ENCODE measurements at places on chromosomes 3 and 15.

DNA sequence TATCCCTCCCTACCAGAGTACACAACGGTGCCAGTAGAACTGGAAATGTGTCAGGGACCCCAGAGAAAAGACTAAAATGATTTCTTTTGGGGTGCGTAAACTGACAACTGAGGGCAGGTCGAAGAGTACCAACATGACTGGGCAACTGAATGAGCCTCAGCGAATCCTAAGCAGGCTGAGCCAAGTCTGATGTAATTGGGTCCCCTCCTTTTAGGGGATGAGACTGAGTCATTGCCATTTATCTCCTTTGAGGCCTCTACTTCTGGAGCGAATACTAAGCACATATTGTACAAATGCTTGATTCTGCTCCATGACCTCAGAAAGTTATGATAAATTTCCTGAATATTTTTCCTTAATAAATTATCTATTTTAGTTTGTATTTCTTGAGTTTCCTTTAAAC is 17.3 kb upstream of the GPR156 start:
- H3K4me1 ChIP-seq, result no peaks in the 10 kb centered on the region
- H3K4me3 ChIP-seq, result no peak overlapping the region
- H3K27ac ChIP-seq, result no peak overlapping the region
- no peak for DNase-seq
- H3K27me3 ChIP-seq, result no peaks in the 10 kb centered on the region

DNA sequence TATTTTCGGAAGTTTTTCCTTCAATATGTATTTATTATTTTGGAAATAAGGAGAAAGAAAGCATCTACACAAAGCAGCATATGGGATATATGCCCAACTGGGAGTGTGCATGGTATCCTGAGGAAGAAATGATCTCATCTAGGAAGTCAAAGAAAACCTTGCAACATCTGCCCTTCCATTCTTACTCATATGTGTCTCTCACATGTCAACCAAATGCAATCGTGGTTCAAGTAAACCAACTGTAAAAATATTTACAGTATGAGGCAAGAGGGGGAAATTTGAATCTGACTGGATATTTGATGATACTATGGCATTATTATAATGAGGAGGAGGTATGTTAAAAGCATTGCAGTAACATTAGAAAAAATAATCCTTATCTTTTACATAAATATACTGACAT is 3.2 kb upstream of the SCG3 start:
- peaks cover 7% of the 10 kb centered on the region for H3K27me3 ChIP-seq
- H3K27ac ChIP-seq, result no peak overlapping the region
- no peak overlapping the region for H3K4me3 ChIP-seq
- no peaks in the 10 kb centered on the region for H3K36me3 ChIP-seq

- no peak overlapping the region for H3K4me3 ChIP-seq
- H3K4me1 ChIP-seq, result peaks cover 13% of the 10 kb centered on the region
- no peaks in the 10 kb centered on the region for H3K27me3 ChIP-seq
- H3K27ac ChIP-seq, result no peak overlapping the region
- no peak for DNase-seq
Observed at GRCh38 chr15:70078578-70079417, 18.9 kb downstream of the TLE3 start.

GRCh38 chr3:55283441-55283925 is 203.6 kb downstream of the WNT5A start:
- DNase-seq, result no peak
- no peaks in the 10 kb centered on the region for H3K27me3 ChIP-seq
- H3K4me1 ChIP-seq, result no peaks in the 10 kb centered on the region
- H3K4me3 ChIP-seq, result no peak overlapping the region

DNA sequence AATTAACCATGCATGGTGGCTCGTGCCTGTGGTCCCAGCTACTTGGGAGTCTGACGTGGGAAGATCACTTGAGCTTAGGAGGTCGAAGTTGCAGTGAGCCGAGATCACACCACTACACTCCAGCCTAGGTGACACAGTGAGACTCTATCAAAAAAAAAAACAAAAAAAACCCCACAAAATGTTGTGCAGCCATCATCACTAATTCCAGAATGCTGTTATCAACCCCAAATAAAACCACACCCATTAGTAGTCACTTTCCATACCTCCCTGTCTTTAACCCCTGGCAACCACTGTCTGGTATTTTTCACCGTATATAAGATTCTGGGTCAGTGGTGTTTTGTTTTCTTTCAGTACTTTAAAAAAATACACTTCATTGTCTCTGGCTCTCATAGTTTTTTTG is 16.6 kb downstream of the HMCES start:
- no peaks in the 10 kb centered on the region for H3K4me1 ChIP-seq
- no peak overlapping the region for H3K4me3 ChIP-seq
- DNase-seq, result no peak
- no peaks in the 10 kb centered on the region for H3K27me3 ChIP-seq

DNA sequence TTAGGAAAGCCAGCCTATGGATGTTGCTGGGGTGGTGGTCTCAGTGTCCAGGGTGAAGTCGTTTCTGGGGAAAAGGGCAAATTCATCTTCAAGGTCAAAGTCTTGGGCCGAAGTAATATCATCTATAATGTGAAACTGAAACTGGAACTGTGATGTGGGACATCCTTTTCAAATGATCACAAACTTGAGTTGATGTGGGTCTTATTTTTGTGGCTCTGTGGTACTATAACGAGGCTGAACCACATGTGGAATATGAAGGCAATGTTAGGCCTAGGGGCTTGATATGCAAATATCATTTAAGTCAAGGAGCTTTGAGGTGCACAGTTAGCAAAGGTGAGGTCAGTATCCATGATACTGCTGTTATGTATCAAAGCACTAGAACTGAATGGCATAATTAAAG is 1.5 kb upstream of the CD200R1L start:
- H3K27ac ChIP-seq, result peak overlapping the region; percentile 15
- H3K36me3 ChIP-seq, result no peaks in the 10 kb centered on the region
- peak overlapping the region; percentile 22 for H3K4me3 ChIP-seq
- peaks cover 26% of the 10 kb centered on the region for H3K4me1 ChIP-seq
- DNase-seq, result peak; percentile 46

Data from CD4-positive, alpha-beta memory T cell (primary cell).